ENCODE measurements at places on chromosomes 6 and 20.

DNA sequence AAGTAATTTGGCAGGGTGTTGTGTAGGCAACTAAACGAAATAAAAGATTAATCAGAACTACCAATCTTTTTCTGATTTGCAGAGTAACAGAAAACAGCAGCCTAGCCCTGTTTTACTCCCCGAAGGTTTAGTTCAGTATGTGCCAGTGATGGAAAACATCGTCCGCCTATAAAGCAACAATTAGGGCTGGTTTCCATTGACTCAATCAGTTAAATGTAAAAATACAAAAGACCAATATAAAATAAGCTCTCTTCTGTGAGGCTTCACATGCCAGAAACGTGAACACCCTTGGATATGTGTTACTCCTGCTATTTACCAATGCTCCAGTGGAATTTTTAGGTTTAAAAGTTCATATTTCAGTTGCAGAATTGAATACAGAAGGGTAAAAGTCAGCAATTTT is 210.5 kb upstream of the RSPO3 start:
- no peak for DNase-seq

- no peak for DNase-seq
Observed at GRCh38 chr6:55499591-55499990, 79.4 kb downstream of the HMGCLL1 start.

- no peak for DNase-seq
Observed at GRCh38 chr6:147166992-147167391, 37.2 kb upstream of the STXBP5 start.

GRCh38 chr20:46296526-46297250 is 11.6 kb downstream of the CDH22 start:
- DNase-seq: no peak

DNA sequence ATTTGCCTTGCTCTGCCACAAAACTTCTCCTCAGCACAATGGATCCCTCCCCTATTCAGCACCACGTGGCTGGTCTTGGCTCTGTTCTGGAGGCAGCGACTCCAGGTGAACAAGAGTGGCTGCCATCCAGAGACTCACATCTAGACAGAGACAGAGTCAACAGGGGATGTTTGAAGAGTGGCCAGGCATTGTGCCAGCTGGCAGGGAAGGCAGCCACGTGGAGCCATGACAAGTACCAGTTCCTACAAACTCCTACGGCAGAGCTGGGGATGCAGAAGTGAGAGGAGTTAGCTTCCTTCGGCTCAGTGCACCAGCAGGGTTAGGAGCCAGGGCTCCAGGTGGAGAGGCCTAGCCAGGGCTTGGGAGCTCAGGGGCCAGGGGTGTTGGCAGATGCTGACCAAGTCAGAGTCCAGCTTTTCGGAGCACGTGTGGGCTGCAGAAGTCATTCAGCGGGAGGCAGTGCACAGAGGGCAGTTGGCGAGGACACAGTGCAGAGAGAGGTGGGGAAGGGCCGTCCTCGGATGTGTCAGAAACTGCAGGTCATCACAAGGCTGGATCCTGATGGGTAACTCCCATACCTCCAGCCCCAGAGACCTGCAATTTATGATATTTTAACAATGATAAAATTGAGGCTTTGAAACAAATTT is 171.7 kb upstream of the PDE10A start:
- DNase-seq: no peak

- DNase-seq: no peak
Observed at GRCh38 chr20:1374246-1374645, 18.6 kb downstream of the FKBP1A start.

GRCh38 chr6:39847221-39847620 is 55.0 kb downstream of the DAAM2 start:
- no peak for DNase-seq

DNA sequence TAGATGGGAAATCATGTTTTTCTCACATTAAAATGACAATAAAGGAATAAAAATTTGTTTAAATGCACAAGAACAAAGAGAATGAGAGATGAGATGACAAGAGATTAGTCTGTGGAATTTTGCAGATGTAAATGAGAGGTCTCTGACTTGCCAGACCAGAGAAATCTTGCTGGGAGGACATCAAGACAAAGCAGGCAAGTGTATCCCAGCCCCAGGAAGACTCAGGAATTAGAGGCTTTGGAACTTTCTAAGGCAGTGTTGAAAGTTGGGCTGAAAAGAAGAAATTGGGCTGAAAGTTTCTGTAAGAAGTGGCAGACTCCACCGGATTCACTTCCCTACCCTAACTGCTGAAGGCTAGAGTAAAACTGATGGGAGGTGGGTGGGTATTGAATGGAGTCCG is 54.6 kb downstream of the AFDN start:
- DNase-seq: no peak

DNA sequence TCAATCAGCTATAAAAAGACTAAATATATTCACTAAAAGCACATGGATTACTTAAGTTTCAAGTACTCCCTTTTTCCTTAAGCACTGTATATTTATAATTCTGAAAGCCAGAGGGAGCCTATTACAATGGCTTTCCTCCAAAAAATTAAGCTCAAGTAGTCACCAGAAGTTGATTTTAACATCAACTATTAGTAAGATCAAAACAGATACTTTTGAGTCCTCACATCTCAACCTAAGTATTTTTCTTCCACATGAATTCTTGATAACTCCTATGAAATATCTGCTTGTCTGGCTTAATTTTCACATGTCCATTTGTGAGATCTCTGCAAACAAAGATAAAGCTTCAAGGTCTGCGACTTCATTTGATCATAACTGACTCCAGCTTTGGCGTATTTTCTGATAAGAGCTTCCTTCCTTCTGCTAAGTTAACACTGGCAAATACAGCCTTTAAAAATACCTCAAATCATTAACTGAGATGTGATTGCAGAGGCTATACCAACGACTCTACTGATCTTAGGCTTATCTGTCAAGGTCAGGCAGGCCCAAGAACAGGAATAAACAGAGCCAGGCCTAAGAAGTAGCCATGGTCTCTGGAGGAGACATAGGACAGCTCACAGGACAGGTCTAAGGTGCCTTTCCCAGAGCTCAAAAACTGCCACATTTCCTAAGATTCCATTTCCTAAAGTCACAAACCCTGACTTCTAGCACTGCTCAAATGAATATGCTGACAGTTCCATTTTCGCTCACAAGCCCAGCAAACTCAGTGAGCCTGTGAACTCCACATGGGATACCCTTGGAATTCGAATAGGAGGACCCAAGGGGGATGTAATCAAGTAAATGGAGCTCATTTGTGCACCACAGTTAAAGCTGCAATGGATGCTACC is 10.0 kb downstream of the SNX5 start:
- DNase-seq: no peak

DNA sequence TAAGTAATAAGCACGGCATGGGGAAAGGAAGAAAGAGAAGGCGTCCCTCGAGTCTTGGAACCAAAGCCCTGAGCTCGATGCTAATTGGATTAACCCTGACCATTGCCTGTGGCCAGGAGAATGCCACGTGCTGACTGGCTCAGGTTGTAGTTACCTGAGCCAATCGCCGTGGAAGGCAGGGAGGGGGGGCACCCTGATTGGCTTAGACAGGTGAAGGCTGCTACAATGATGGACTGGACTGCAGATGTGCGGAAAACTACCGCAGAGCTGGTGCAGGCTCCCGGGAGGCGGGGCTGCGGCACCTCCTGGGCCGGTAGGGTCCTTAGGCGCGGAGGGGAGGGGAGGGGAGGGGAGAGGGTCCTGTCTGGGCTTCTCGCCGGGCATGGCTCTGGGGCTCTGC is 121.3 kb downstream of the TFAP2C start:
- no peak for DNase-seq

DNA sequence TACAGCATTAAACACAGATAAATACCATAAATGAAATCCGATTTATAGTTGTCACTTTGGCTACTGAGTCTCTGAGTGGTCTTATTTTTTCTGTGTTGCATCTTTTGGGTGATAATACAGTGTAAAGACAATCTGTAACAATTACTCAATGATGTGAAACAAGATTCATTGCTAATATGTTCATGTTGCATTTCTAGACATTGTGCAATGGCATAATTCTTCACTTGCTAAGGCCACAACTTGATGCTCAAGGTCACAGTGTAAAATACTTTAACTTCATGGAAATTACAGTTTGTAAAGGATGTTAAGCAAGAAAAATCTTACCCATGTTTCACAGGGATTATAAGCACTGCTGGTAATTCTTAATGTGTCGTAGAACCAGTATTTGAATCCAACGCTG is 74.9 kb upstream of the SMLR1 start:
- no peak for DNase-seq

- no peak for DNase-seq
Observed at GRCh38 chr6:5726976-5727718, 279.6 kb downstream of the NRN1 start.

DNA sequence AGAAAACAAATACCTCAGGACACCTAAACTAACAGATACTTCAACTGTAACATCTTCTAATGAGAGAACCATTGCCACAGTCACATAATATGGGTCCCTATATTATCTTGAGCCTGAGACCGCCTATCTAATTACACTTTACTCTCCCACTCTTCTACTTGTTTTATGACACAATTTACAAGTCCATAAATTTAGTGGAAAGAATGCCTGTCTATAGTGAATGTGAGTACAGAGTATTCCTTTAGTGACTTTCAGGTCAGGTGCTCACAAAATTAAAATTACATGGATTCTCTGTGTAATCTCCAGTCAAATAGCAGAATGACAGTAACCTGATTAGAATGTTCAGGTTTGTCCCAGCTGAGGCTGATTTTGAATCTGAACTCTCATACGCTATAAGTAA is 624.1 kb downstream of the PKHD1 start:
- no peak for DNase-seq

- DNase-seq: no peak
Observed at GRCh38 chr6:113888956-113889630, 31.9 kb downstream of the MARCKS start.

GRCh38 chr20:35617397-35618262 is 2.0 kb downstream of the SPAG4 start:
- peak; percentile 93 for DNase-seq

DNA sequence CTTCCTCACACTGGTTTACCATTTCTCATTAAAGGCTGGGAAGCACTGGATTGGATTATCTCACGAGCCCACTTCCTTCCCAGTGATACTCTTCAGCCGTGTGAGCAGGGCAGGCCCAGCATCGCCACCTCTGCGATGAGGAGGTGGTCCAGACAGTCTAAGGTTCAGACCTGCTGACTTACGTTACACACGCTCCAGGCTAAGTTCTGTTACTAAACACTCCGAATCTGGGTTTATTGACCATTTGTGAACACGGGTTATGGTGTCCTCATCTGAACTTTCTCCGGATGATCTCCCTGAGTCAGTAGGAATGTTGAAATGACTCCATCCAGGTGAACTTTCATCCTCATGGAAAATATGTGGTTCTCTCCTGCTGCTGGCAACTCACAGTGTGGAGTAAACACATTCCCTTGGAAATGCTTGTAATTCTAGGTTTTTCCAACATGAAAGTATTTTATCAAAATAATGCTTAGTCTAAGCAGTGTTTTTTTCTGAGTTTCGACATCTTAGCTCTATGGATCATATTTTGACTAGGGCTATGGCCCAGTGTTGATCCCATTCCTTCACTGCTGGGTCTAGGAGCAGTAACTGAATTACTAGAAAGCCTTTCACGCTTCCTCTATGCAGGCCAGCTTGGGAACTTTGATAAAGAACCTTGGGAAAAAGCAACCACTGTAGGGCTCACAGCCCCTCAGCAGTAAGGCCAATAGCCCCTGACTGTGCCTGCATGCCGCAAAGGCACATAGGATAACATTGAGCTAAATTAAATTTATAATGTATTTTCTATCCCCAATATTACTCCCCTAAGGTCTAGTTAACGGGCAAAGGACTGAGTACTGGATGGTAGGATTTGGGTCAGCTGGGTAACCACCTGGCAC is 37.7 kb upstream of the PXDC1 start:
- no peak for DNase-seq

- DNase-seq: no peak
Observed at GRCh38 chr6:80725156-80725930, 618.9 kb downstream of the BCKDHB start.

DNA sequence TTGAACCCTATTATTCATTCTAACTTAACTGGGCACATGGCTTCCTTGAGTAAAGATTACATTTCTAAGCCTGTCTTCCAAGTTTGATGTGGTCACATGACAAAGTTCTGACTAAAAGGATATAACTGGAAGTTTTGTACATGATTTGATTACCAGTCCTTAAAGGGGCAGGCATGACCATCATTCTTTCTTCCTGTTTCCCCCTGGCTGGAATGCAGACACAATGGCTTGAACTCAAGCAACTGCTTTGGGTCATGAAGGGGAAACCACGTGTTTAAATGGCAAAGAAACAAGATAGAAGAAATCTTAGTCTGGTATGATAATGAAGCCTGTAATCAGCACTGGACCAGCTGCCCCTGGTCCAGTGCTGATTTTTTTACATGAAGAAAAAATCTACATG is 15.6 kb upstream of the SHLD1 start:
- no peak for DNase-seq

- no peak for DNase-seq
Observed at GRCh38 chr6:118843685-118844390, 50.1 kb upstream of the ASF1A start.

DNA sequence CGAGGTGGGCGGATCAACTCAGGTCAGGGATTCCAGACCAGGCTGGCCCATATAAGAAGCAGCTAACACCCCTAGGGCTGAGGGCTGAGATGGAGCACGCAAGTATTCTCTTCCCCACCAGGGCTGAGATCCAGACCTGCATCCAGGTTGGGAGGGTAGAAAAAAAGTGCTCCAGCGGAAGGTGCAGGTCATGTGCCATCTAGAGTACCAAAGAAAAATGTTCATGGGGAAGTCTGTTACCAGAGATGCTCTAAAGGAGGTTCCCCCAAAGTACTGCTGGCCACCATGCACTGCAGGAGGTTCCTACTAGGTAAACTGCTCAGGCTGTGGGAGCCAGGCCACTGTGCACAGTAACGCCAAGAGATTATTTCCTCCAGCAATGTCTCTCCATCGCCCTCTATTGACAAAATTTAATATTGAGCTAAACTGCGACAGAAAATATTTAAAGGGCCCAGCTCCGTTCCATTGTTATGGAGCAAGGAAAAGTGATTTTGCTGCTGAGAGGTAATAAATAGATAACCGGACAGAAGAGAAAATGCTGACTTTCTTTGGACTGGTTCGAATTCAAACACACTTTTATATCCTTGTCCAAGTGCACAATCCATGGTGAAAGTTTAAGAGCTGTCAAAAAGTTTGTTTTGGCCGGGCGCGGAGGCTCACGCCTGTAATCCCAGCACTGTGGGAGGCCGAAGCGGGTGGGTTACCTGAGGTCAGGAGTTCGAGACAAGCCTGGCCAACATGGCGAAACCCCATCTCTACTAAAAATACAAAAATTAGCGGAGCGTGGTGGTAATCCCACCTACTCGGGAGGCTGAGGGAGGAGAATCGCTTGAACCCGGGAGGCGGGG is 159.9 kb downstream of the OR2B2 start:
- no peak for DNase-seq

DNA sequence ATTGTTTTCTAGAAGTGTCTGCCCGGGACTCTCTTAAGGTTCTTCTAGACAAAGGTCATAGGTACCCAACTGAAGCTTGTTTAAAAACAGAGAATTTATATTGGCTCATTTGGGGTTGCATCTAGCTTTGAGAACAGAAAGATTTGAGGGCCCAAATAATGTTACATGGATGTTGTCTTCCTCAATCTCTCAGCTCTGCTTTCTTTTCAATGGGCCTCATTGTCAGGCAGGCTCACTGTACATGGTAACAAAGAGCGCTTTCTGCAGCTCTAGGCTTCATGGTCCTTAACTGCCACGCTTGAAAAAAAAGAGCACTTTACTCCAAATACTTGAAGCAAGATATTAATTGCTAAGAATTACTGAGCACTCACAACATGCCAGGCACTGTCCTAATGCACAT is 22.2 kb downstream of the NHLRC1 start:
- DNase-seq: no peak

- no peak for DNase-seq
Observed at GRCh38 chr6:167079853-167080297, 43.0 kb upstream of the CCR6 start.

- DNase-seq: no peak
Observed at GRCh38 chr20:10255846-10256245, 37.2 kb downstream of the SNAP25 start.

Data from HuH-7.5 (cell line).